ENCODE measurements at places on chromosomes 2 and 18.

DNA sequence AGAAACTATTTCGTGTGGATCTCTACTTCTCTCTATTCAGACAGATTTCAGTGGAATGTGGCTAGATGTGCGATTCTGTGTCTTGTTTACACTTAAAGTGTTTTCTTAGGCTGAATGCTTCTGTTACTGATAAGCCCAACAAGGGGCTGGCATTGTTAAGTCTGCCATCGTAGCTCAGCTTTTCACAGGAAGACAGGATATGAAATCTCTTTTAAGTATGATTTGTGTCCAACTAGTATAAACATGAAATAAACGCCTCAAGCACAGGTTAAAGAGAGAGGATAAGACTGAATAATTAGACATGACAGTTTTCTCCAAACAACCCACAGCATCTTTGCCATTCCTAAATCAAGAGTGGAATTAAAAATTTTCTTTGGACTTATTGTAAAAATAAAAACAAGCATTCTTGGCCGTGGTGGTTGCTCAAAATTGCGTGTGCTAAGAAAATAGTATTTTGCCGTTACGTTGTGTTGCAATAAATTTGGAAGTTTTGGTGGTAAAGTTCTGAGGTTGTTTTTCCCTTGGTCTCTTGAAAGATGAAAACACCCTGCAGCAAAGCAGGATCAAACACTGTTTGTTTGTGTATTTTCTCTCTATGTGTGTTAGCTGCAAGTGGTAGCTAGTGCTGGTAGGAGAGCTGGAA, 1.0 kb downstream of the VIT start:
- DNase-seq: no peak

DNA sequence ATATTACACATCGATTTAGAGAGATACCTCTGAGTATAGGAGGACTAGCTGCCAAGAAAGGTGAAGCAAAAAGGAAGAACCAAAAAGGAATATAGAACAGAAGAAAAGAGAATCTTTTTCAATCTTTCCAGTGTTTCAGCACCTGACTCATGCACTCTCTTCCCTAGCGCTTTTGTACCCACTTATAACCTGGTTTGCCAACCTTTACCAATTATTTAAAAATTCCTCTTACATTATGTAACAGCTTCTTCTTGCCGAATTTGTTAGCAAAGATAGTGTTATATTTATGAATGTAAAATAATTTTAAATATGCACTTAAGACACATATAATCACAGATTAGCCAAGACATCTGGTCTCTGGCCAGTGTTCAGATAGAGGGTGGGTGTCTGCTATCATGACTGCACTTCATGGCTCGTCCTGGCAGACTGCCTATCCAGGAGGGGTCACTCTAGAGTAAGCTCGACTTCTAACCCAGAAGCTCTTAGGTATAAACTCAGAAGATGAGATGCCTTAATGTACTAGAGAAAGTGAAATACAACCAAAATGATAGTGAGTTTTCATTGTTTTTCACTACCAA, 122.9 kb downstream of the ATAD2B start:
- DNase-seq: peak; percentile 87

DNA sequence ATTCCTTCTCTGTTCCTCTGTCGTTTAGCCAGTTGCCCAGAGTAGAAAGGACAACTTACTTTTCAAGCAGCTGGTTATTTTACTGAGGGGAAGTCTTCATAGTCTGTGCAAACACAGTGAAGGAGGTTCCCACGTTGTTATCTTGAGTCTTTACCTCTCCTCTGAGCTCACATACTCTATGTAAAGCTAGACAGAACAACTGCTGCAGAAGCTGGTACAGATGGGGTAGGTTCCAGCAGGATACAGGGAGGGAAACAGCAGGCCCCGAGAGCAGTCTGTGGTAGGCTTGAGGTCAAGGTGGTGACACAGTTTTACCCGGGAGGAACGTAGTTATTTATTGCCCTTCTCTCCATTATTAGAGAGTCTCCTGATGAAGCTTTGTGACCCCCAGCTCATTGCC, 93.4 kb upstream of the LDLRAD4 start:
- DNase-seq: no peak

DNA sequence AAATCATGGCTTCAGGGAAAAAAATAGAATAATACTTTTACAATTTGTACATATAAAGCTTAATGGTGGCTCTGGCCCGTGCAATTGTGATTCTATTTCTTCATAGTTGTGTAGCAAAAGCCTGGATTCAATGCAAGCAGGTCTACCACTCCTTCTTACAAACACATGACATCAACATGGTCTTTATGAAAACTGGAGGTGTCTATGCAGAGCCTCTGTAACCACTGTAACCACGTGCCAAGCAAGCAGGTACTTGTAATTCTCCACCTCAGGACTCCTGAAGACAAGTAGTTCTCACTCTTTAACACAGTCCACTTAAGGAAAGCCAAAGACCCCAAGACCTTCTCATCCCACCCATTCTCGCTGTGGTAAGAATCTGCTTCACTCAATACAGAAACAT, 62.6 kb downstream of the METTL4 start:
- DNase-seq: no peak

Measured in hematopoietic multipotent progenitor cell treated with erythropoietin and hydrocortisone succinate and interleukin-3 and kit ligand, for 17 days (in vitro differentiated cells).